ENCODE measurements at places on chromosomes 4 and X.

DNA sequence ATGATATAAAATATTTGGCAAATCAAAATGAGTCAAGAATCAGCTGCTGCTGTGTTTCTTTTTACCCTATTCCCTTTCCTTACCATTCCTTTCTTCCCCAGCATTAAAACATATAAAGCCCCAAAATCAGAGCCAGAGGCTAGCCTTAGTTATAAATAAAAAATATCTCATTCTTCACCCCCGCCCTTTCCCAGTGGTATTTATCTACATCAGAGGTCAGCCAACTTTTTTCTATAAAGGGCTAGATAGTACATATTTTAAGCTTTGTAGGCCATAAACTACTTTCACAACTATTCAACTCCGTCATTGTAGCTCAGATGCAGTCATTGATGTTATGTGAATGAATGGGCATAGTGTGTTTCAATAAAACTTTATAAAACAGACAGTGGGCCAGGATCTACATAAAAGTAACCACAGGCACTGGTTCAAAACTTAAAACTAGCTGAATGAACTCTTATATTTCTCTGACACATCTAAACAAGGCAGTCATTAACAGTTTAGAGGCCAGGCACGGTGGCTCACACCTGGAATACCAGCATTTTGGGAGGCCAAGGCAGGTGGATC is 30.5 kb upstream of the TCEANC start:
- DNase-seq, result no peak

DNA sequence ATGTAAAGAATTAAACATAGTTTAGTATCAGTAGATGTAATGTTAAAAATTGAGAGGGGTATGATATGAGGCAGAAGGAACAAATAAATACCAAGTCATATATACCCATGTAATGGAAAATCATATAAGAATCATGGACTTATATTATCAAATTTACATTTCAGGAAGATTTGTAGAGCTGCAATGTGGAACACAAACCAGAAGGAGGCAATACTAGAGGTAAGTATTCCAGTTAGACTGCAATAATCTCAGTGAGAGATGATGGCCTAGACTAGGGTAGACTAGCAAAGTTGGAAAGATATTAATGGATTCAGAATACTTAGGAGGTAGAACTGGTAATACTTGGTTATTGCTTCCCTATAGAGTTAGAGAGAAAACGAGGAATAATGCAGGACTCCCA is 603.0 kb upstream of the KLHL4 start:
- DNase-seq, result no peak

DNA sequence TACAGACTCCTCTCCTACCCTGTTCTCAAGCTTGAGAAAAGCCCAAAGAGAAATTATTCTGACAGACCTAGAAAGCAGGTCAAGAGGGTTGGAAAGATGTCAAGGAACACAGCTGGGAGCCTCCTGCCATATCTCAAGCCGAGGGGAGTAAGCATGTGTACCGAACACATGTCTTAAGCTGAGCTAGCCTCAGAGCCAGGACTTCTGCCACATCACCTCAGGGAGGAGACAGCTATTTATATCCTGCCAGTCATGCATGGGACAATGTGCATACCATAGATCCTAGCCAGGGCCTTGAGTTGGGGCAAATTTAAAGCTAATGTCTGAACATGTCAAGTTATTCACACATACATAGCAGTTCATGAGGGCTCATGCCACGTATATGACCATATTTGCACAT is 11.8 kb downstream of the TMEM31 start:
- DNase-seq, result no peak

- DNase-seq, result no peak
Measured at GRCh38 chr4:17957688-17958087, 63.9 kb downstream of the LCORL start.

DNA sequence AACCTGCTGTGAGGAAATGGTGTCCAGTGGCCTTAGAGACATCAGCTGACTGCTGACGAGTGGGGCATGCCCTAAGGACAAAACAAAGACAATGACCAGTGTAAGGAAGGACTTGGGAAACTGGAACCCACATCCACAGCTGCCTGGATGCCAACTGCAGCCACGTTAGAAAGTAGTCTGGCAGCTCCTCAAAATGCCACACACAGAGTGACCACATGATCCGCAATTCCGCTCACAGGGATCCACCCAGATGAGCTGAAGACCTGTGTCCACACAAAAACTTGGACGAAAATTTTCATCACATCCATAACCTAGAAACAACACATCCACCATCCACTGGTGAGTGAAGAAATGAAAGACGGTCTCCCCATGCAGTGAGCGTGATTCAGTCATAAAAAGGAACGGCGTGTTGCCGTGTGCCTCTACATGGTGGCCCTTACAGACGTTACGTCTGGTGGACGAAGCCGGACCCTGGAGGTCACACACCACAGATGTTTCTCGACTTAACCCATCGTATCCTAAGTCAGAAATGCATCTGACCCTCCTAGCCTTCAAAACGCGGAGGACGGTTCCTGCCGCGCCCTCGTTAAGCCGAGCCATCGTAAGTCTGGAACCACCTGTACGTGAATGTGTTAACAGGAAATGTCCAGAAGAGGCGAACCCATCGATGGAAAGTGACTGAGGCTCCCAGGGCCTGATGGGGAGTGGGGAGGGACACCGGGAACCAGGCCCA is 40.6 kb upstream of the MXD4 start:
- no peak for DNase-seq

DNA sequence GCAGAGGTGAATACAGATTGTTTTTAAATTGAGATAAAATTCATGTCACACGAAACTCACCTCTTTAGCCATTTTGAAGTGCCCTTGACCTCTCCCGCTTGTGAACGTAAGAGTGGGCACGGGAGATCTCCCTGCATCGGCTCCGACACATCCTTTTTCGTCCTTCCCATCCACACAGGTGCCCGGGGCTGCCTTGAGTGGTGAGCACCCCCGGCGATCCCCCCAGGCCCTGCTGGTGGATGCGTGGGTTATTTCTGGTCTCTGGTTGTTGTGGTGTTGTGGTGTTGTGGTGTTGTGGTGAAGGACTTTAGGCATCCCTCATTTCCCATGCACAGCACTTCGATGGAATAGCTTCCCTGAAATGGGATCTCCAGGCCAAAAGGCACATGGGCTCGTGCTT is 46.1 kb downstream of the PSAPL1 start:
- no peak for DNase-seq

- no peak for DNase-seq
Measured at GRCh38 chrX:72539822-72540221, 32.8 kb downstream of the HDAC8 start.

DNA sequence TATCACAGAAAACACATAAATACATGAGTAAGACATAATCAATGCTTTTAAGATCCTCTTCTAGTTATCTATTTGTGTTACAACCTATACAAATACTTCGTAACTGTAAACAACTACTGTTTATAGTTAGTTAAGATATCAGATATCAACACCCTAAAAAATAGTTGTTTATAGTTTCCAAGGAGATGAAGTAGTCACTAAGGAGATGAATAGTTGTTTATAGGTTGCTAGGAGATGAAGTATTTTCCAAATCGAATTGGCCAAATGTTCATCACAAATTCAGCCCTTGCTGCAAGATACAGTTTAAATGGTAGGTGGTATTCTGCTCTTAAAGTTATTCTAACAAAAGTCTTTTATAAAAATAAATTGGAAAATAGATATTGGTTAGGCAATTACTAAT is 618.2 kb upstream of the PCDH10 start:
- DNase-seq, result no peak

DNA sequence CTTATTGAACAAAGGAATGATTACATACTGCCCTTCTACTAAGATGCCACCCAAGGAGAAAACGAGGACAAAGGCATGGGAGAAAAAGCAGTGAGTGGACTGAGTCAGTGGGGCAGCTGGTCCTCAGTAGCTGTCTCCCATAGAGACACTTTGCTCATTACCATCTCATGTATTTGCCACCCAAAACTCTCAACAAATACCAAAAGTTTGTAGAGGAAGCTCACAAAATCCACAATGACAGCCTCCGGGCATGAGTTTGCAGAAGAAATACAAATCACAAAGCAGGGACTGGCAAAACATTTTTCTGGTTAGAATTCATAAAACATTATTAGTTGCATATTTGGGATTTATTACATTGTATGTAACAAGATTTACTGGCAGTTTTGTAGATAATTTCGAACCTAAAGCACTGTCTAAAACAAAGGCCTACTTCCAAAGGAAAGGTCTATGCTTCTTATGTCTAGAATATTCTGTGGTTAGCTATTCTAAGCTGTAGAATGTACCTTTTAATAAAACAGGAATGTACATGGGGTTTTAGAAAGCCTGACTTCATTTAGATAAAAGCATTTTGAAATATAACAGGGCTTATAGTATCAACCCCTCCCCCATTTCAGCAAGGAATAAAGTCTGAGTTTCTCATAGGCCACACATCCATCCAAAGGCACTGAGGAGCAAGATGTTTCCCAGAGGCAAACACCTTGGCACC is 17.7 kb downstream of the PCDH18 start:
- no peak for DNase-seq

DNA sequence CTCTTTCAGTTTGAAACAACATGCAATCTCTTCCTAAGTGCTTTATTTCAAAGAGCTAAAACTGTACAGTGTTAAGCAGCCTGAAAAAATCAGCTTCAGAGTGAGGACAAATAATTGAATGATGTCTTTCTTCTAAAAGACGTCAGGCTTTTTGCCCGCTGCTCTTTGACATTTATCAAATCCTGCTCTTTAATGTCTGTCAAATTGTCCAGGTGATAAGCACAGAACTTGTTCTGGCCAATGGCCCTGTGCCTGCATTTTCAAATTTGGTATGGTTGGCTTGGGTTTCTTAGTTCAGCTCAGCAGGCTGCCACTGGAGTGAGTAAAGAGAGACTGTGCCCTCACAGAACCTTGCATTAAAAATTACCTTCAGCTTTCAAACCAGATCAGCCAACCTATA is 712.9 kb upstream of the LCORL start:
- DNase-seq, result no peak

DNA sequence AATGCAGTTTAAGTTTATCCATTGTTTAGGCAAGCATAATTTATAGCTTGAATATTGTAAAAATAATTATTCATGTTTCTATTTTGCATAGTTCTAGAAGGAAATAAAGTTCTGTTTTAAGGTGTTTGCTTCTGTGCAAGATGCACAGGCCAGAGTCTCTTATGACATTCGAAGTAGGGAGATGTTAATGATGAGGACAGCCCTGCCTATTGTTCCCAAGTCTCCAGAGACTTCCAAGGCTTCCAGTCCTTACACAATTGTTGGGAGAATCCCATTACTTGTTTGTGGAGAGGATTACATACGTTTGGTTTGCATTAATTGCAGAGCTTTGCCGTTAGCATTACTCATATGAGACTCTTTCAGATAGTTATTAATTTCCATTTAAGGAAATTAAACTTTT is 96.2 kb upstream of the ANK2 start:
- no peak for DNase-seq

DNA sequence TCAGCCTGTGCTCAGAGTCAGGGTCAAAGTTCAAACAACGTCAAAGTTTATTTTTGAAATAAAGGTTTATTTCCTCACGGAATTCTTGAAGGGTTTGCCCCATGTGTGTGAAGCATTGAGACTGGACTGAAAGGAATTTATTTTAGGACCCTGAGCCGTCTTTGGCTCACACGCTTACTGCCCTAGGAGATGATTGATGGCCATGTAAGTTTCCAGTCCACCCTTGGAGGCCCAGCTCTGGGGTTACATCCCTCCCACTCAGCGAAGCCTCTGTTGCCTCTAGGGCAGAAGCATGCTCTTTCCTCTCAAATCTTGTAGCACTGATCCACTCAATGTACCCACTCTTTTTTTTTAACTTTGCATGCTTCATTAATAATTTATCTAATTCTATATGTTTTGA is 4.5 kb upstream of the NHSL2 start:
- DNase-seq, result no peak

- no peak for DNase-seq
Measured at GRCh38 chr4:156816360-156816755, 155.2 kb downstream of the PDGFC start.
